ENCODE measurements at places on chromosomes 11 and 22.

- DNase-seq = no peak
Observed at GRCh38 chr22:28882545-28882877, 861 bp upstream of the ZNRF3 start.

GRCh38 chr11:5336331-5336730 is 7.0 kb downstream of the OR51B5 start:
- no peak for DNase-seq

- DNase-seq = no peak
Observed at GRCh38 chr22:43006016-43006505, 8.9 kb downstream of the PACSIN2 start.

DNA sequence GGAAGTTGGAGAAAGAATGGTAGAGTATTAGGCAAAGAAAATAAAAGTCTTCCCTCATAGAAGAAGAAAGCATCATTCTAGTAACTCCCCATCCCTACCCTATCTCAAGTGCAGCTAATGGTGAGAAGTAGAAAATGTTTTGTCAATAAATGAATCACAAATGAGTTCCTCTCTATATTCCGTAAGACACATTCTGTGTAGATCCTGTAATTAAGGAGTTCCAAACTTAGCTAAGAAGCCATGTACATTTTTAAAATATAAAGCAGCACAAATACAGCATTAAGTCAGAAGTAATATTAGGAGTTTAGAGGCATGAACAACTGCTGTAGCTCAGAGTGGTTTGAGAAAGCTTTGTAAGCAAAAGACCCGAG is 80.1 kb downstream of the GAB2 start:
- DNase-seq = no peak

DNA sequence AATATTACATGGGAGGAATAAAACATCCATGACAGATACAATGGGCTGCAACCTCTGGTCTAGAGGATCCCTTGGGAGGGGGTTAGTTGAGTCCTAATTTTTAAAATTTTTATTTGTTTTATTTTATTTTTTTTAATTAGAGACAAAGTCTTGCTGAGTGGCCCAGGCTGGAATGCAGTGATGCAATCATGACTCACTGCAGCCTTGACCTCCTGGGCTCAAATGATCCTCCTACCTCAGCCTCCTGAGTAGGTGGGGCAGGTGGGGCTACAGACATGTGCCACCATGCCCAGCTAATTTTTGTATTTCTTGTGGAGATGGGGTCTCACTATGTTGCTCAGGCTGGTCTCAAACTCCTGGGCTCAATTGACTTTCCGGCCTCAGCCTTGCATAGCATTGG is 43.1 kb downstream of the FDX1 start:
- no peak for DNase-seq

DNA sequence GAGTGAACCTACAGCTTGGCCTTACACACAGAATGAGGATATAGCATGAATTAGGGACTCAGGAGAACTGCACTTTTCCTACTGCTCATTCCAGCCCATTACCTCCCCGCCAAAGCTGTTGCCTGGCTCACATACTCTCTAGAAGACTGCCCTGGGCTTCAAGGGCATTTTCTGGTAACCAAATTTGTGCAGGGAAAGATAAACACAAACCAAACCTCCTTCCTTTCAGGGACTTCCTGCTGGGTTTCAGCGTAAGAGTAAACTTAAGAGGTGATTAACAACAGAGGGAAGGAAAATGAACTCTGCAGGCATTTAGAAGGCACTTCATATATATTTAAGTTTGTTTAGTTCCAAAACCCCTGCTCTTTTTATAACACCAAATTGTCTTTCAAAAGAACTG is 194.9 kb downstream of the SWAP70 start:
- DNase-seq = no peak

GRCh38 chr11:80993536-80993935 is 1552.7 kb upstream of the TENM4 start:
- DNase-seq = no peak

- no peak for DNase-seq
Observed at GRCh38 chr11:27806122-27806521, 105.9 kb upstream of the BDNF start.

DNA sequence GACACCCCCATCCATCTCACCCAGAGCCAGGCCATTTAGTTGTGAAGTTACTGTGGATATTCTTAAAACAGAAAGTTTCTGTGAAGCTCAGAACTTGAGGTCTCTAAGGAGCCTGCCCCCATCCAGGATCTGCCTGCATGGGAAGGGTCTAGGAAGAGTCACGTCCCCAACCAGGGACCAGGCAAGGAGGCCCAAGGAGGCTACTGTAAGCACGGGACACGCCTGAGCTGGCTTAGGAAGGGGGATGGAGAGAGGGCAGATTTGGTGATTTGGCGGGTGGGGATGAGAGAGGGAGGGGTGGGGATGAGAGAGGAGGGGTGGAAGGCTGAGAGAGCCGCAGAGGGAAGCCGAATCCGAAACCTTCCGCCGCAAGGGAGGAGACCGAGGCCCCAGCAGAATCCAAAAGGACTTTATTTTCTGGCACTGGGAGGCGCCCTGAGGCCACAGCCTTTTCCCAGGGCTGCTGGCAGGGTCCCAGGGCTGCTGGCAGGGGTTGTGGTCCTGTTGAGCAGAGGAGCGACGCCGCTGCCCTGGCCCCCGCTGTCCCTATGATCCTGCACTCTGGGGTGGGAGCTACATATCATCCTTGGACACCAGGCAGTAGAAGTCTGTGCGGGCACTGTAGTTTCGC is 9.4 kb downstream of the SIGIRR start:
- DNase-seq = no peak

- no peak for DNase-seq
Observed at GRCh38 chr11:101439488-101439887, 144.3 kb downstream of the TRPC6 start.

- DNase-seq = no peak
Observed at GRCh38 chr11:93895106-93895862, 44.9 kb upstream of the VSTM5 start.

Measured in activated CD8-positive, alpha-beta memory T cell treated with anti-CD3 and anti-CD28 coated beads for 4 hours (primary cell).